ENCODE measurements at places on chromosomes 2 and 18. TPM values are rescaled to one million over a fixed set of nuclear protein-coding genes. Genes with fewer than 3 reads are reported as not detected.

The MRPL30 gene
- 36.9 TPM for total RNA-seq

The LYPD6 gene
- 16.6 TPM for total RNA-seq

The BAZ2B gene
- total RNA-seq = 37.4 TPM

The TGFA gene
- not detected for total RNA-seq

The MOGAT1 gene
- not detected for total RNA-seq

The PLCL1 gene
- not detected for total RNA-seq

The SMAD4 gene
- 97.5 TPM for total RNA-seq

The GPR45 gene
- not detected for total RNA-seq

The DSC3 gene
- total RNA-seq = not detected

The CYP1B1 gene
- 3.4 TPM for total RNA-seq

The CD8B2 gene
- total RNA-seq = not detected

The FAM228A gene
- not detected for total RNA-seq

The ZRANB3 gene
- 10.4 TPM for total RNA-seq

The RNF125 gene
- total RNA-seq = 0.06 TPM

The MOB4 gene
- 48.0 TPM for total RNA-seq

The CFC1 gene
- not detected for total RNA-seq

The TTN gene
- total RNA-seq = 5.5 TPM

The SERPINB12 gene
- total RNA-seq = 0.29 TPM

The PREB gene
- total RNA-seq = 72.4 TPM

The PSMA8 gene
- not detected for total RNA-seq

The SRD5A2 gene
- total RNA-seq = not detected

The CCDC141 gene
- total RNA-seq = 3.7 TPM

The THADA gene
- 20.2 TPM for total RNA-seq

The PDE11A gene
- total RNA-seq = not detected

The WDR35 gene
- total RNA-seq = 10.6 TPM

The RASGRP3 gene
- total RNA-seq = 9.4 TPM

The M1AP gene
- total RNA-seq = not detected

The REG3A gene
- not detected for total RNA-seq

The ALKAL2 gene
- not detected for total RNA-seq

The PECR gene
- total RNA-seq = 12.0 TPM

The MRO gene
- not detected for total RNA-seq

The PHOSPHO2 gene
- 2.1 TPM for total RNA-seq

The RANBP2 gene
- 65.9 TPM for total RNA-seq

The NR4A2 gene
- 0.13 TPM for total RNA-seq

The INHBB gene
- 0.46 TPM for total RNA-seq

The OSBPL1A gene
- total RNA-seq = 19.2 TPM

The AKAIN1 gene
- not detected for total RNA-seq

The KHK gene
- total RNA-seq = 0.51 TPM
